ENCODE measurements at places on chromosomes 5 and 9.
A peak's percentile ranks its signal among the peaks of the same experiment; 100 is the strongest.

- DNase-seq: peak; percentile 37
These were observed 113.0 kb downstream of the GAPVD1 start for GRCh38 chr9:125374443-125375309.

DNA sequence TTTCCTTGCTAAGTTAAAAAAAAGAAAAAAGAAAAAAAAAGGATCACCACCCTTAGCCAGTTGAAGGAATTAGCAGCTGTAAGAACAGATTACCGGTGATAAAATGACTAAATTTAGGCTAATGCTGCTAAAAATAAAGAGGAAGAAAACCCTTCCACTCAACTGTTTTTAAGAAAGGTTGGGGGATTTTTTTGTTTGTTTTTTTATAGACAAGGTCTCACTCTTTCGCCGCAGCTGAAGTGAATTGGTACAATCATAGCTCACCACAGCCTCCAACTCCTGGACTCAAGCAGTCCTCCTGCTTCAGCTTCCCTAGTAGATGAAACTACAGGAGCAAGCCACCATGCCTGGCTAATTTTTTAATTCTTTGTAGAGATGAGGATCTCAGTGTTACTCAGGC, 101.7 kb downstream of the SNCAIP start:
- no peak for DNase-seq

GRCh38 chr5:1040571-1040970, 32.0 kb downstream of the NKD2 start:
- DNase-seq: no peak

GRCh38 chr9:111759762-111760639, 34.7 kb downstream of the SHOC1 start:
- no peak for DNase-seq

GRCh38 chr5:56557198-56557597, 258.2 kb upstream of the MAP3K1 start:
- no peak for DNase-seq

DNA sequence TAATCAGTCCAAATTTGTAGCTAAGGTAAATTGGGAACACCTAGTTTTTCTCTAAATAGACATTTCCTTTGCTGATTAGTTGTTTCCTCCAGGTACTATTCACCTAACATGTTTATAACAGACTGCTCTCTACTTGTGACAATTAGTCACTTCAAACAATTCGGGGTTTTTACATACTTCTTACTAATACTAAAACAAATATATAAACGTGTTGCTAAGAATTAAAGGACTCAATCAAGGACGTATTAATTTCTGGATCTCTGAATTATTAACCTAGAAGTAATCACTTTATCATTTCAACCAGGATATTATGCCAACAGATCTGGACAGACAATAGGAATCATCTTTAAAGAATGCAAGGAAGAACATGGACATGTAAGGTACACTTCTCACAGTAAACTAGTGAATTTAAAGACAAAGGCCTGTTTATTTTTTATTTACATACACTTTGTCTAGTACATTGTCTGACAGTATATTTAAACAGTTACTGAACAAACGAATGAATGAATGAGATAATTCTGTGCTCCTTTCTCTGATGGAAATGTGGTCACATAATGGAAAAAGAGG, 22.3 kb downstream of the PJA2 start:
- DNase-seq: no peak

DNA sequence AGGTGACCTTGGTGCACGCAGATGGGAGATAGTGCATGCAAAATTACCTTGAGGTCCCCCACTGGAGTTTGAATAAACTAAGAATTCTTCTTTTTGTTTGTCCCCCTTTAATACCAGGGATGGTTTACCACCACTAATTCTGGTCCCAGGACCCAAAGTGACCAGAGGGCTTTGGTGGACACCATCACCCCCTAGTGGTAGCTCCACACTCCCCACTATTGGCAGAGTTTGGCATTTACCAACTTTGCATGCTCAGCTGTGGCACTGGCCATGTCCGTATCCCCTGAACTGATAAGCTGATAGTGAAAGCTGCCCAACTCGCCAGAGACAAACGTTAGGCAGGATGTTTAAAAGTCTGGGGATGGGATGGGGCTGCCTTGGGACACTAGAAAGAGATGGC, 3.3 kb downstream of the ASTN2 start:
- DNase-seq: no peak

DNA sequence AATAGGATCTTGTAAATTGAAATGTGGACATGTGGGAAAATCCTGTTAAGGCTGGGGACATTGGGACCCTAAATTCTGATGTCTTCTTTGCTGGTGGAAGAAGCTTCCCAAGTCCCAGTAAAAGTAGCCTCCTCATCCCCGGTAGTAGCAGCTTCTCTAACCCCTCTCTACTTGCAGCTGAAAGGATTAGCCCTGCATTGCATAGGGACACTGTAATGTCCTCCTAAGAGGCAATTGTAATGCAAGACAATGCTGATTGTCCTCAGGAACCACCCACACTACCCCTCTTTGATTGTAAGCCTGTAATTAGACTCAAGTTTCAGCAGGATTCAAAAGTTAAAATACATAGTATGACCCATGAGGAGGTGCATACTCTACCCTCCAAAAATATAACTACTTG, 1938.4 kb upstream of the C9orf72 start:
- DNase-seq: no peak

- DNase-seq: no peak
These were observed 58.0 kb upstream of the OLFM1 start for GRCh38 chr9:135029463-135029862.

DNA sequence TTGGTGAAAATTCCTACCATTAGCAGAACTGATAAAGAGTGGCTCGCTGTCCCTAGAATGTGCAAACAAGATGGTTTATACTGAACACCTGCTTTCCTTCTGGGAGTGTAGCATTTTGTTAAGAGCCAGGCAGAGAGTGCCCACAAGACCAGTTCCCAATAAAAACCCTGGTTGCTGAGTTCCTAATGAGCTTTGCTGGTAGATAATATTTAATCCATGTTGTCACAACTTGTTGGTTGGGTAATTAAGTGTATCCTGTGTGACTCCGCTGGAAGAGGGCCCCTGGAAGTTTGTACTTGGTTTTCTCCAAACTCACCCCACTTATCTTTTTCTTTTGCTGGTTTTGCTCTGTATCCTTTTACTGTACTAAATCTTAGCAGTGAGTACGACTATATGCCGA, 39.5 kb upstream of the GOLGA1 start:
- DNase-seq: no peak

DNA sequence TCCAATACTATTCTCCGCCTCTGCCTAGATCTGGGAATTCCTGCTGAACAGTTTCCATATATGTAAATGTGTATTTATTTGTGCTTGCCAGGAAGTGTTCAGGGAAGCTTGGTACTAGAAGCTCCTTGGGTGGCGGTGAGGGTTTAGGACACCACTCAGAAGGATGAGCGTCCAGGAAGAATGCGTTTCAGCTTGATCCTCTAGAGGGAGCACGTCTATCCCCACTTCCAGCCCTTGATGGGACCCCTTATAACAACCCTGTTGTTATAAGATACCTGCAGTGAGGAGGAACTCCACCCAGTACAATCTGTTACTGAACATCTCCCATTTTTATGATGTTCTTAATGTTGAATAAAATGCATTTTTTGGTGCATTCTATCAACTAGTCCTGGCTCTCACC, 88.9 kb downstream of the CYFIP2 start:
- no peak for DNase-seq

- no peak for DNase-seq
These were observed 82.5 kb downstream of the PALM2AKAP2 start for GRCh38 chr9:109862452-109862851.

- DNase-seq: no peak
These were observed 11.1 kb downstream of the OLFM1 start for GRCh38 chr9:135098400-135099105.

GRCh38 chr9:38316166-38316780, 76.2 kb upstream of the ALDH1B1 start:
- DNase-seq: no peak

GRCh38 chr5:139383275-139383992, at the start of gene SLC23A1:
SLC23A1 (minus strand) TSS chr5:139383297; CDS start chr5:139383253, 44 bp downstream.
- no peak for DNase-seq

- no peak for DNase-seq
These were observed 29.7 kb downstream of the GTF3C4 start for GRCh38 chr9:132699956-132700355.

GRCh38 chr5:168706655-168707069, 127.5 kb upstream of the PANK3 start:
- no peak for DNase-seq

GRCh38 chr5:133641683-133642082, 29.3 kb upstream of the FSTL4 start:
- no peak for DNase-seq

All from activated effector memory CD4-positive, alpha-beta T cell treated with Interleukin-2 at 50 U/mL for 16 hours (primary cell).